ENCODE measurements at places on chromosomes 6 and 20. TPM values are rescaled to one million over a fixed set of nuclear protein-coding genes. Genes with fewer than 3 reads are reported as not detected.

The RIN2 gene
- total RNA-seq: 10.6 TPM

The PROCR gene
- total RNA-seq: 21.8 TPM

The CDYL gene
- 22.9 TPM for total RNA-seq

The C6orf15 gene
- not detected for total RNA-seq

The TGM2 gene
- 33.4 TPM for total RNA-seq

The THBS2 gene
- total RNA-seq: 12.5 TPM

The STAU1 gene
- 32.6 TPM for total RNA-seq

GRCh38 chr6:12555267-12555666 lies 161.3 kb upstream of the PHACTR1 start:
- DNase-seq: no peak

- peak; percentile 72 for DNase-seq
Measured at GRCh38 chr6:149854532-149854931, 9.6 kb downstream of the LRP11 start.

DNA sequence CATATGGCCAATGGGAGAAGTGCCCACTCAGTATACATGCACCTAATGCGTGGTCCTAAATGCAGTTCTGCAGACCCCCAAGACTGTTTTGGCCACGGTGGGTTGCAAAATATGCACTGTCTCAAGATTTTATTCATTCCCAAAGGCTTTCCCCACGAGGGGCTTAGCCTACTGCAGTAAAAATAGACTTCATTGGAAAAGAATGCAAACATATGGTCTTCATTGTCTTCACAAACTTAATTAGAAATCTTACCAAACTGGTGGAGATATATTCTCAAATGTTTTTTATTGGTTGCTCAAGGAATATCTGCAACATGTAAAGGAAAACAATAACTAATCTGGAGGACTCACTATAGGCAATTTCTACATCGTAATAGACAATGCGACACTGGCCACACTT lies 31.6 kb upstream of the PRL start:
- no peak for DNase-seq

- DNase-seq: peak; percentile 4
Measured at GRCh38 chr6:89792881-89793280, 26.7 kb downstream of the MDN1 start.

DNA sequence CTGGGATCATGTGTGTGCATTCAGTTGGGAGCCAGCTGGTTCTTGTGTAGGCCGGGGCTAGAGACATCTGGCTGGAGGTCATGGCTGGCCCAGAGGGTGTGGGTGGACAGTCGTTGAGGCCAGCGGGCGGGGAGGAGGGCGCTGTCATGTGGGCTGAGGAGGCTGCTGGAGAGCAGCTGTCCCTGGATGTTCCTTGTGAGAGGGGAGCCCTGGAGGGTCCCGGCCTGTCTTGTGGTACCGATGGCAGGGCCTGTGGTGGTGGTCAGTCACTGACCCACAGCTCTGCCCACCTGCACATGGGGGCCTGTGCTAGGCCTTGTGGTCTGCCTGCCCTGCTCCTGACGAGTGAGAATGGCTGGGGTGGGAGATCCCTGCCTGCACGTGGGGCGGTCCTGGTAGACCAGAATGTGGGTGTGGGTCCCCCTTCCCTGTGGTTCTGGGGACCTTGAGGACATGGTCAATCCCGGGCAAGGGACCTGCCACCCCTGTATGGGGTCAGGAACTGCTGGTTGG lies 1.9 kb upstream of the C20orf204 start:
- no peak for DNase-seq

DNA sequence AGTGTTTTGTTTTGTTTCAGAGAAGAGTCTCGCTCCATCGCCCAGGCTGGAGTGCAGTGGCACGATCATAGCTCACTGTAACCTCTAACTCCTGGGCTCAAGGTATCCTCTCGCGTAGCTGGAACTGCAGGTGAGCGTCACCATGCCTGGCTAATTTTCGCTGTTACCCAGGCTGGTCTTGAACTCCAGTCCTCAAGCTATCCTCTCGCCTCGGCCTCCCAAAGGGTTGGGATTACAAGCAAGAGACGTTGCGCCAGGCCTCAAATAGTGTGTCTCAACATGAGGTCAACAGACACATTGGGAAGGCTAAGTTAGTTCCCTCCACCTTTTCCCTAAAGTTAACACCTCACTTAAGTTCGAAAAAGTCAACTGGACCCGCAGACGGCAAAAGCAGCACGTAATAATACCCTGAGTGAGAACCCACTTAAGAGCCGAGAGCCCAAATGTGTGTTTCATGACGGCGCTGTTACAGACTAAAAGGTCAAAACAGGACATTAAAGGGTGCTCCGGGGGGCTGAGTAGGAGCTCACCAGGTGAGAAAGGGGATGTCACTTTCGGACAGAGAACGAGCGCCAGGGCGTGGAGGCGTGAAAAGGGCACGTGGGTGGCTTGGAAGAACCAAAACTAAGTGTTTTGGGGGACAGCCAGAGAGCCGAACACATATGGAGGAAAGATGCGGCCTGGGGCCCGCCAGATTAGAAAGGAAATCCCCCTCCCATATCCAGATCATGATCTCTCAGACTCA lies 499 bp downstream of the TTI1 start:
- no peak for DNase-seq

DNA sequence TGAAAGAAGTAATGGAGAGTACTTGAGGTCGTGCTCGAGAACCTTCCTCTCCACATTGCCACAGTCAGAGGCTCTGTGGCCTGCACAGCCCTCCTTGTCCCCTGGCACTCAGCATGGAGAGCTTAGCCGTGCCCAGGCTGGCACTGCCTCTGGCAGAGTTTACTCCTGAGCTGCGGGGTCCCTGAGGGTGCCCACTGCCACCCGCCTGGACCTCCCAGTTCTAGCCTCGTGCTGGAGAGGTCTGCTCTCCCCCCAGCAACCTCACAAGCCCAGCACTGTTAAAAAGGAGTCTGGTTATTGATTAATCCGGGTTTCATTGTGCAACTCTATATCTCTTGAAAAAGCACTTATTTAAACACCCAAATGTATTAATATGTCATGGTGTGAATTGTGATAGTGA lies 226.8 kb downstream of the TMEM242 start:
- DNase-seq: no peak
